ENCODE measurements at places on chromosomes 2 and 18.

- DNase-seq: no peak
Observed at GRCh38 chr18:10851824-10852319, 297.5 kb downstream of the PIEZO2 start.

DNA sequence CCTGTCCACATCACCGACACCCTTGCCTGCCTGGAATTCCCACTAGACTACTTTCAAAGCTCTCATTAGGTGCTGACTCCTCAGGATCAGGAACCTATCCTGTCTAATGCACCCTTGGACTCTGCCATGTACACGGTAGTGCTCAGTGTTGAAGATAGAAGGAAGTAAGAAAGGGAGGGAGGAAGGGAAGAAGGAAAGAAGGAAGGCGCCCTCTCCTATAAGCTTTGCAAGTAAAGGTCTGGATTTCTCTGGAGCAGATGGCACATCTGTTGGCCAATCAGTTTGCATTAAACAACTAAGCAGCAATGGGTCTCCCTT, 45.3 kb downstream of the SCTR start:
- no peak for DNase-seq

GRCh38 chr2:71551631-71551915, 98.2 kb downstream of the DYSF start:
- no peak for DNase-seq

DNA sequence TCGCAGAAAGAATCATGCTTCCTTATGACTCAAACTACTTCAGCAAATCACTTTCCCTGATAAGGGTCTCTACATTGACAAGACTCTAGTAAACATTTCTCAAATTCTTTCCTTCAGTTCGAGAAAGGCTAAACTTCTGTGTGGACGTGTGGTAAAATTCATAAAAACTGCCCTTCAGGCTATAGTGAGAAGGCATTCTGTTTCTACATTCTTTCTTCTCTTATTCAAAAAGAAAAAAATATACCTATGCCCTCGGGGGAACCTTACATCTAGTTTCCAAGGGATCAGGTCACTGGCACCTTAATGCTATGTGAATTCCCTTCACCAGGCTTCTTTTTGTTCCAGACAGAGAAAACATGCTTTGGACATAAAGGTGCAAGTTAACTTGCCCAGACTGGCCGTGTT, 4.9 kb downstream of the VIT start:
- no peak for DNase-seq

DNA sequence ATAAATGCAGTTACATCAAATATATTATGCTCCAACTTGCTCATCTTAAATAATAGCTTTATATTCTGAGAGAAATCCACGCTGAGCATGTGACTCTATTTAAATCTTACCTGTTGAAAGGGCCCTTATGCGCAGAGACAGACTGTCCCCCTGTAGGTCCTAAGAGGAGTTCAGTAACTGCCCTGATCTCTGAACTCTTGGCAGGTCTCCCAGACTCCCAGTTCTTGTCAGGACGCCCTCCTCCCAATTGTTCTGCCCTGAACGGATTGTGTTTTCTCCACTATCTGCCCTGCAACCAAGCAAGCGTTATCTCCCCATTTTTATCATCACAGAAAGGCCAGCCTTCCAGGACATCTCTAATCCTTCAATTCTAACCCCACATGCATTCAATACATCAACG, 954.6 kb downstream of the TSN start:
- no peak for DNase-seq

GRCh38 chr2:23526835-23527790, 142.1 kb downstream of the KLHL29 start:
- DNase-seq: no peak
